ENCODE measurements at places on chromosomes 1 and 21.

DNA sequence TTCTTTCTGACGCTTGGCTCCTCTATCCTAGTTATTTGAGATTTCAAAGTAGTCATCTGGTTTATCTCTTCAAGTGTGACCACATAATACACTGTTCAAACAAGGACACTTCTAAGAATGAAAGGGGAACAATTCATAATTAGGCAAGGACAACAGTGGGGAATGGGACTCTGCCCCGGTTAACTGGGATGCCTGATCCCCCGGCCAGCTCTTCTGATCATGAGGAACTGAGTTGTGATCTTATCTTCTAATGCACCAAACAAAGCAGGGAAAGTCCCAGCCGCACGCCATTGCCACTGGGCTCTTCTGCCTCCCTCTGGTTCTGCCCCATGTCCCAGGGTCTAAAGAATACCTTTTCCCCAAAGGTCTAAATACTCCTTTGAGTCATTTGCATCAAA, 158.2 kb upstream of the IRF2BP2 start:
- no peak for DNase-seq

GRCh38 chr1:45512641-45513054, 9.0 kb downstream of the PRDX1 start:
- DNase-seq = peak; percentile 11

DNA sequence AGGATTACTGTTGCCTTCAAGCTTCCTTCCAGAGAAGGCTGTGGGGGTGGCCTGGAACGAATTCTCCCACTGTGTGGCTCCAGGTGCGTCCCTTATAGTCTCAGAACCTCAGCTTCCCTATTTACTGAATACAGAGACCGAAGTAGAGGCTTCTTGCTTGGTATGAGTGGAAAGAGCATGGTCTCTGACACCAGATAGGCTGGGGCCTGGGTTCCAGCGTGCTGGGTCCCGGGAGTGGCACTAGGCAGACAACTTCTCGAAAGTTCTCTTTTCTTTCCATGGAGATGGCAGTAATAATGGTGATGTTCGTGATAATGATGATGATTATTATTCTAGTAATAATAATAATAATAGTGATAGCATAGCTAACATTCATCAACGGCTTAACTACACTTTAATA, 161.7 kb downstream of the PTPRU start:
- DNase-seq = no peak

DNA sequence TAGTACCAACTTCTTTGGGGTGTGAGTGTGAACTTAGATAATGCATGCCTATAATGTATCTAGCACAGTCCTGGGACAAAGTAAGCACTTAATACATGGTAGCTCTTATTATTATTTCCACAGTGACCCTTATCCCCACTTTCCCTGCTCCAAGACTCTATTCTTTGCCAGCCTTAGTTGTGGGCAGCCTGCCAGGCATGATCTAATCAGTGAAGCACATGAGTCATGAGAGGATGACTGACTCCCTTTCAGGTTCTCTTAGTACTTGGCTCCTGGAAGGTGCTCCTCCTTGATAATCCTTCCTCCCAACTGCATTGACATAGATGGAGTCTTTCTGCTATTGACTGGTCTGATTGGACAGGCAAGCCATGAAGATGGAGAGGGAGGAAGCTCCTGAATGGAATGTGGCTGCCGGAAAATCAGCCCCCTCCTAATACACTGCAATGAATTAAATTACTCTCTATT, 17.4 kb upstream of the GNG12 start:
- DNase-seq = no peak

GRCh38 chr1:212186427-212187207, 98.6 kb upstream of the PPP2R5A start:
- no peak for DNase-seq

DNA sequence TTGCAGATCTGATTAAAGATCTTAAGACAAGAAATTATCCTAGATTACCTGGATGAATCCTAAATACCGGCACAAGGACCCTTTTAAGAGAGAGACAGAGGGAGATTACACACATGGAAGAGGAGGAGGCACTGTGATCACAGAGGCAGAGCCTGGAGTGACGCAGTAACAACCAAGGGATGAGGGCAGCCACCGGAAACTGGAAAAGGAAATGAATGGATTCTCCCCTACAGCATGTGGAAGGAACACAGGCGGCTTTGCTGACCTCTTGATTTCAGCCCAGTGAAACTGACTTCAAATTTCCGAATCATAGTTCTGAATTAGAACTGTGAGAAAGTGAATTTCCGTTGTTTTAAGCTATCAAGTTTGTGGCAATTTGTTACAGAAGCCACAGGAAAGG, 50.2 kb upstream of the IVNS1ABP start:
- DNase-seq = no peak
